CD4-positive, alpha-beta T cell (primary cell): ENCODE measurements at places on chromosomes 11 and 22.

- no peak for DNase-seq
Observed at GRCh38 chr11:1422481-1422880, 32.7 kb downstream of the BRSK2 start.

DNA sequence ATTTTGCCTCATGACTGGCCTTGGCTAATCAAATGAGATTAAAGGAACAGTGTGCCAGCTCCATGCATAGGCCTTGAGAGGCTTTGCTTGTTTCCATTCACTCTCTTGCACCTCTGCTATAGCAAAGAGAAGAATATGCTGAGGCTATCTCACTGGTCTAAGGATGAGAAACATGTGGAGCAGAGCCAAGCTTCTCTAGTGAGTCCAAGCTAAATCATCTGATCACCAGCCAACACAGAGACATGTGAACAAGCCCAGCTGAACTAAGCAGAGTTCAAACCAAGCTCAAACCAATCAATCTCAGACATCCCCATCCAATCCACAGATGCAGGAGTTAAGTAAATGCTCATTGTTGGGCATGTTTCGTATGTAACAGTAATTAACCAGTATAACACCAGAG lies 69.4 kb upstream of the API5 start:
- no peak for DNase-seq

DNA sequence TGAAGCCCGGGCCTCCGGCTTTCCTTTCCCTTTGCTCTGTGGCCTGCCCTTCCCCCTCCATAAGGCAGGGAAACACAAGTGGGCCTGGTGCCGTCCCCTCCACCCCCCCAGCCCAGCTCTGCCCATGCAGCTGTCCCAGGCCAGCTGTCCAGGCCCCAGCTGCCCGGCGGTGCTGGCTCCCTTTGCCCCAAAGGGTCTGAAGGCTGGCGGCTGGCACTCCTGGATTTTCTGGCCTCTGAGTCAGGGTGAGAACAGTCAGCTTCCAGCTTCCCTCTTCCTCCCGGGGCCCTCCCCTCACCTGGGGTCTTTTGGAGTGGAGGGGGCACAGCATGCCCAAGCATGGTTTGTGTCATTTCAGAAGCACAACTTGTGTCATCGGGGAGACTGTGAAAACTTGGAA lies 27.8 kb downstream of the CD82 start:
- DNase-seq, result no peak

DNA sequence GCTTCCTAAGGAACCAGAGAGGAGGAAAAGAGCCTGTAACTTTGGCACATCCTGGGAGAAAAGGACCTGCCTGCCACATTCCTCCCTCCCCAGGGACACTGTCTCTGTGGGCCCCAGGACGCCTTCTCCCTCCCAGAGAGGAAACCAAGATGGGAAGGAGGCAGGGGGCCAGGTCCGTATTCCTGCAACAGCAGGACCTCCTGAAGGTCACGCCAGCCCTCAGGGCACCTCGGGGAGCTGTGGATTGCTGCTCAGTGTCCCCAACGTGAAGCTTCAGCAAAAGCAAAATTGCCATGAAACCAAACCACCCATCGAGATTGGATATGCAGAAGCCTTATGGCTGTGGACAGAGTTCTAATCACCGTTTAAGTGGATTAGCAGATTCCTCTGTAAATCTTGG lies 86.7 kb downstream of the ARHGAP8 start:
- DNase-seq, result no peak

DNA sequence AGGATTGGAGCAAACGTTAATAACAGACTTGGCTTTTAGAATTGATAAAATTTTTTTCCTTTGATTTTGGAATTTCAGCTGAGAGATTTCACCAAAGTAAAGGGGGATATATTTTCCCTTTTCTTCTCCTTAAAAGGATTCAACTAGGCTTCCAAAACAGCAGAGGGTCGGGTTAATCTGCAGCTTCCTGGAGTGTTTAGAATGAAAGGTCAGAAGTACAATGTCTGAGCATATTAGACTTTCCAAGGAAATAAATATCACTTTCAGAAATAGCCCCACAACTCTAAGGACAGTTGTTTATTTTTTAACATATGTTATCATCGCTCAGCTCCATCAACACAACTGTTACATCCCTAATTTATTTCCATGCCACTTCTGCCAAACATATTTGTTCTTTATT lies 1532.9 kb upstream of the RAG2 start:
- no peak for DNase-seq

DNA sequence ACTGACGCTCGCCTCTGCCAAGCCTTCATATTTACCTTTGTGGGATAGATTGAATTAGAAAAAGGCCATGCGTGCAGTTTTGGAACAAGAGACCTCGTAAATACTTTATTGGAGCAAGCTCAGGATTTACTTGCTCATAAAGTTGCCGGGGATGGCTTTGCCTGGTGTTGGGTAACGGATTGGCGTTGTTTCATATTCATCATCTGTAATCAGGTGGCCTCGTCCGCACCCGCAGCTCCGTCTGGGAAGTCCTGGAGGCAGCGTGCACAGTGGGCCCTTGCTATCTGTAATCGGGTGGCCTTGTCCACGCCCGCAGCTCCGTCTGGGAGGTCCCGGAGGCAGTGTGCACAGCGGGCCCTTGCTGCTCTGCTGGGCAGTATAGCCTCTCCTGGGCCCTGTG lies 1209.3 kb downstream of the BRD1 start:
- DNase-seq, result no peak

GRCh38 chr11:17692931-17693330 lies 26.4 kb upstream of the MYOD1 start:
- DNase-seq, result no peak

DNA sequence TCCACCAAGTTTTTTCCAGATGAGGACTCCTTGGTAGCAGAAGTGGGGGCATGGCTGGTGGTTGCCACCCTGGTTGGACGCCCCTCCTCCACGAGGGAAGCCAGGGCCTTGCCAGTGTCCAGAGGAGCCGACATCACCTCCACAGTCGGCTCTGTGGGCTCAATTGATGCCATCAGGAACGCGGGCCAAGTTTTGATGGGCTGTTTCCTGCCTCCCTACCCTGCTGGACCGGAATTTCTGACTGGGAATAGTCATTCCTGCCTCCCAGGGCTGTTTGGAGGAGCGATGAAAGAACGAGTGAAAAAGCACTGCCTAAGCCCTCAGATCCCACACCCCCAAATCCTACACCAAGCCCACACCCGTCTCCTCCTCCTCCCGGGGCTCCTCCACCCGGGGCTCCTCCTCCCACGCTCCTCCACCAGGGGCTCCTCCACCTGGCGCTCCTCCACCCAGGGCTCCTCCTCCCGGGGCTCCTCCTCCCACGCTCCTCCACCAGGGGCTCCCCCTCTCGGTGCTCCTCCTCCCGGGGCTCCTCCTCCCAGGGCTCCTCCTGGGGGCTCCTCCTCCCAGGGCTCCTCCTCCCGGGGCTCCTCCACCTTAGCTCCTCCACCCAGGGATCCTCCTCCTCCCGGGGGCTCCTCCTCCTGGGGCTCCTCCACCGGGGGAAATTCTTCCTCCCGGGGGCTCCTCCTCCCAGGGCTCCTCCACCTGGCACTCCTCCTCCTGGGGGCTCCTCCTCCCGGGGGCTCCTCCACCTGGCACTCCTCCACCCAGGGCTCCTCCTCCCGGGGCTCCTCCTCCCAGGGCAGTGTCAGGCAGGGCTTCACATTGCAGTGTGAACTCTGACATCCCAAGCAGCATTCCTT lies 10.0 kb upstream of the PRR5 start:
- no peak for DNase-seq

- no peak for DNase-seq
Observed at GRCh38 chr11:100791103-100791502, 104.0 kb downstream of the ARHGAP42 start.

DNA sequence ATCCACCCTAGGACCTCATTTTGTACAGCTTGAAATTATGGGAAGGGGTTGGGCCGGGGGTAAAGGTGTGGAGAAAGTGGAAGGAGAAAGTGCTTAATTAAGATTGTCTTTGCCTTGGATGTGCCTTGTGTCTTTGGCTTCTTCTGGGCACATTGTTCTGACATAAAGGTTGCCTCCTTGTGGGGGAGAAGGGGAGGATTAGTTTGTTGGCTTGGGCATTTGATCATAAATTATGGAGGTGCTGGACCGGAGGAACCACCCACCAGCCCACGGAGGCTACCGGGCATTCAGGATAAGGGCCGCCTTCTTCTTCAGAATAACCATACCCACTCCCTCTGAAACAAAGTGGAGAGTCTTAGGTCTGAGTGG lies 1.3 kb downstream of the PAFAH1B2 start:
- no peak for DNase-seq

GRCh38 chr11:64436000-64436399 lies 77.0 kb downstream of the RPS6KA4 start:
- DNase-seq, result no peak

DNA sequence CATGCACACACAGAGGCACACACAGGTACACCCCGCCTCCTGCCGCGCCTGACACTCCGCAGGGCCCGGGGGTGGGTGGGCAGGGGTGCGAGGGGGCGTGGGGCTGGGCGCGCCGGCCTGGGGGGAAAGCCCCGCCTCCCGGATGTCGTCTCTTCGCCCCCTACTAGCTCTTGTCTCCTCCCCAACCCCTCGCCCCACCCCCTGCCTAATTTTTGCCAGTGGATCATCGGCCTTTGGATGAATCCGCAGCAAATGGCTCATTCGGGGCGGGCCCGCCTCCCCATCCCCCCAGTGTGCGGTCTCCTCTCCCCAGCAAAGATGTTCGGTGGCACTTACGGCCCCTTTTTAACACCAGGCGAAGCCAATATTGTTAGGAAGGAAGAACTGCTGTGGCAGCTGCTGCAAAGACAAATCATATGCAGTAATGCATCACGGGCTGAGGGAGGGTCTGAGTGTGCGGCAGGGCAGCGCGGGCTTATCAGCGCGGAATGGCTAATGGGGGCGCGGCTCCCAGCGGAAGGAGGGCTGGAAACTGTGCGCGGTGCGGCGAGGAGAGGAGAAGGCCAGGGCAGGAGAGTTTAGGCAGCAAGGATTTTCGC lies 13.4 kb upstream of the NECTIN1 start:
- no peak for DNase-seq

DNA sequence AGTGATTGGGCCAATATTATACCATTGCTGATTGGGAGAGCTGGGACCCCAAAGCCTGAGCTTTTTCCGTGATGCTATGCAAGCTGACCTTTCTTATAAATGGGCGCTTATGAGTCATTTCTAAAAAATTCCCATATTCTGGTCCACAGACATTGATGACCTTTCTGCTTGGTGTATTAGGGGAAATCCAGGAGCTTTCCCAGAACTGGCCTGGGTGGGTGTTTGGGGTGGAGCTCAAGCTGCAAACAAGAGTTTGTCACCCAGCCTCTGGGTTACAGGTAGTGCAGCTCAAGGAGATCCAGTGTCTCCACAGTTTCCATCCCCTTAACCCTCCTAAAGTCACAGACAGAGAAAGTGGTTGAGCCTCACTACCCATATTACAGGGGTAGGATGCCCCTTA lies 67.7 kb downstream of the CCDC81 start:
- DNase-seq, result no peak

GRCh38 chr11:121417055-121417551 lies 35.0 kb upstream of the SORL1 start:
- peak; percentile 16 for DNase-seq

GRCh38 chr11:11157185-11157584 lies 195.9 kb downstream of the CSNK2A3 start:
- peak; percentile 82 for DNase-seq

DNA sequence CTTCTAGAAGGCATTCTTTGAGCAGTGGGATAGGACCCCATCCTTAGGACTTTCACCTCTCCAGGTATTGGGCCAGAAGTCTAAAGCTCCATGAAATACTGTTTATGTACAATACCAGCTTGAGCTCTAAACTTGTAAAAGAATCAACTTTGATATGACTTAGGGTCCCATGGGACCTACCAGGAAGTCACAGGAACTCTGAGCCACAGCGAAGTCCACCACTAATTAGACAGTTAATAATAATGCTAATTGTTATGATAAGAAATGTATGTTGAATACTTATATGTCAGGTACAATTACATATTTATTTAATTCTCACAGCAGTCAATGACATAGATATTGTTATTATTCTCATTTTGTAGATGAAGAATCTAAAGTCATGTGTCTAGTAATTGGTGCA lies 35.3 kb downstream of the STIM1 start:
- DNase-seq, result no peak

- no peak for DNase-seq
Observed at GRCh38 chr11:72643547-72643946, 30.7 kb downstream of the PDE2A start.

- DNase-seq, result no peak
Observed at GRCh38 chr11:97684486-97685439, 1295.0 kb downstream of the JRKL start.

GRCh38 chr11:776263-776560 lies 1.1 kb downstream of the GATD1 start:
- DNase-seq, result no peak

- no peak for DNase-seq
Observed at GRCh38 chr22:23576681-23577080, 3.4 kb downstream of the IGLL1 start.

GRCh38 chr11:115990004-115990447 lies 485.8 kb upstream of the CADM1 start:
- no peak for DNase-seq

GRCh38 chr11:128664317-128664716 lies 29.6 kb upstream of the FLI1 start:
- no peak for DNase-seq

DNA sequence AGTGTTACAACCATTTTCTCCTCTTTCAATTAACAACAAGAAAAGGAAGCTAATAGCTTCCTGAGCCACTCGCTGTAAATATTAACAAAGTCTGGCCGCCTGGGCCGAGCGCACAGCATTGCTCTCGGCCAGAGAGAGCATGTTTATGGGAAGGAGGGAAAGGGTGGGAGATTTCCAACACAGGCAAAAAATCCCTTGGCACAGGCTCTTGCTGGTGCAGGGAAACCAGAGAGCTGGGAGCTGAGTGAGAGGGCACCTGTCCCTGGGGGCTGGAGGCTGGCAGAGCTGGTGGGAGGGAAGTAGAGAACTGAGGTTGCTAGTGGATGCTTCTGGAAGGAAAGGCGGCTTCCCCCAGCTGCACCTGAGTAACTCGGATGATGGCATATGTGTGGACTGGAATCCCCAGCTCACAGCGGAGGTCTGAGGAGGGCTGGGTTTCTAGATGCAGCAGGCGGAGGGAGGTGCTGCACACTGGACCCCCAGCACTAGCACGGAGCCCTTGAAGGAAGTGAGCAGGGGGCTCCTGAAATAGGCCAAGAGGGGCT lies 59.6 kb downstream of the FLRT1 start:
- DNase-seq, result no peak

DNA sequence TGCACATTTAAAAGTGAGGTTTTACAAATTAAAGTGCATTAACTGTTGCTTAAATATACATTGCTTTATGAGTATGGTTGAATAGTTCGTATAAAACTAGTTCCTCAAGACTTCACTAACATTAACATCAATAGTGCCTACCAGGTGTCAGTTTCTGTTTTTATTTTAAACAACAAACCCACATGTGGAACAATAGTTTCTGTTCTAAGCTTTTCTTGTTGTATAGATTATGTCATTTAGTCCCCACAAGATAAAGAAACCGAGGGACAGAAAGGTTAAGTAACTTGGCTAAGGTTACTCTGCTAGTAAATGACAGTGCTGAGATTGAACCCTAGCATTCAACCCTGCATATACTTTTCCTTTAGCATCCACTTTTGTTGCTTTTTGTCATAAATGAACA lies 41.4 kb upstream of the ST14 start:
- DNase-seq, result no peak
